ENCODE measurements at places on chromosomes 7 and 10. TPM values are rescaled to one million over a fixed set of nuclear protein-coding genes. Genes with fewer than 3 reads are reported as not detected.

Gene ENTPD1
- total RNA-seq = 54.1 TPM

Gene SEC31B
- 7.6 TPM for total RNA-seq

Gene KAZALD1
- 34.6 TPM for total RNA-seq

Gene SPDYE6
- total RNA-seq = not detected

Gene UCN3
- total RNA-seq = not detected

Gene TSPAN15
- 58.1 TPM for total RNA-seq

Gene ANKRD61
- 0.46 TPM for total RNA-seq

Gene NPSR1
- not detected for total RNA-seq

Gene SPRN
- not detected for total RNA-seq

Gene EPHA1
- total RNA-seq = 1.3 TPM

Gene GGCT
- total RNA-seq = 26.7 TPM

Gene FAM24B
- not detected for total RNA-seq

Gene PCBD1
- 18.4 TPM for total RNA-seq

Gene GALNT17
- total RNA-seq = 13.3 TPM

Gene ANXA8L1
- 0.52 TPM for total RNA-seq

Gene PRLHR
- 0.90 TPM for total RNA-seq

Gene ZNF239
- total RNA-seq = 1.8 TPM

Gene OR13A1
- not detected for total RNA-seq

Gene IL6
- total RNA-seq = 11.2 TPM

All from uterus (tissue), 4 donors.